ENCODE measurements at places on chromosomes 4 and X.

GRCh38 chr4:45910511-45910910, 213.3 kb downstream of the GABRG1 start:
- no peak for DNase-seq

- DNase-seq, result no peak
Measured at GRCh38 chrX:107626916-107627315, 1.4 kb upstream of the PRPS1 start.

DNA sequence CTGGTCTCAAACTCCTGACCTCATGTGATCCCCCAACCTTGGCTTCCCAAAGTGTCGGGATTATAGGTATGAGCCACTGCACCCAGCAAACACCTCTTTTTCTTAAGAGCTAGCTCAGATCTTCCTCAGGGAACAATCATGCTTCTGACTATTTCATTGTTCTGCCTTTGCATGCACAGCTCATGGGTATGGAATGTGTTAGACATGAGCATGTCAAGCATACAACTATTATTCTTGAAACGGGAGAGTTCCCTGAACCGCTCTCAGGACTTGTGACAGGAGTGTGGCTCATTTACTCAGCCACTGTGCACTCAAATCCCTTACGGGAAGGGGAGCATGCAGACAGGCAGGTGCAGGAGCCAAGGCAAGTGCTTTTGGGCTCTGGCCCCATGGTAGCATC, 231.7 kb upstream of the TAPT1 start:
- no peak for DNase-seq

GRCh38 chr4:169745291-169745690, 12.5 kb downstream of the HPF1 start:
- DNase-seq, result no peak

GRCh38 chr4:76606645-76607265, 171.7 kb downstream of the SHROOM3 start:
- no peak for DNase-seq

GRCh38 chr4:123546573-123547060, 150.0 kb downstream of the SPRY1 start:
- DNase-seq, result no peak

- DNase-seq, result no peak
Measured at GRCh38 chr4:183658362-183659028, 490 bp downstream of the RWDD4 start.

DNA sequence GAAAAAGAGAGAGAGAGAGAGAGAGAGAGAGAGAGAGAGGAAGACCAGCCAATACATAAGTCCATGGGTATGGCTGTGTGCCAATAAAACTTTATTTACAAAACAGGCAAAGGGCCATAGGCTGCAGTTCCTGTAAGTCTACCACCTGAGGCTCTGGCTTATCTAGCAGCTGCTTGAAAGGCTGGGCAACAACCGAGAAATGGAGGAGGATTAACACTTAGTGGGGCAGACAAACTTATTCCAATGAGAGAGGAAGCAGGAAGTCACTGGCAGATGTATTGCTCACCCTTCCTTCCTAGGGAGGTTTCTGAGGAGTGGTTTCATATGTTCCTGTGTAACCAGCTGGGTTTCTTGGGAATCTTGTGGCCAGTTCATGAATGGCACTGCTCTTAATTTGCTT, 4.7 kb upstream of the GPR143 start:
- no peak for DNase-seq

DNA sequence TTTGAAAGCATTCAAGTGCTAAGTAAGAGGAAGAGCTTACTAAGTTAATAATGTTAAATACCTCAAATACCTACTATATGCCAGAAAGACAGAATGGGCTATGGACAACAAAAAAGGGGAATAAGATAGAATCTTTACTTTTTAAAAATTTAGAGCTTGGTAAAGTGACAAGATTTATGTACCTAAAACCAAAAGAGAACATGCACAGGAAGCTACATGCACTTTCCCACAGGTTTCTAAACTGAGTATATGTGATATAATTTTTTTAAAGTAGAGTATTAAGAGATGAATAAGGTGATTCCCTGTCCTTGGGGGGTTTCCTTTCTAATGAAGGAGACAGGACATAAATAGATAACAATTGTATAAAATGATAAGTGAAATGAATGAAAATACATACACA, 30.7 kb downstream of the SLC4A4 start:
- no peak for DNase-seq

- no peak for DNase-seq
Measured at GRCh38 chrX:115632455-115632854, 71.5 kb downstream of the PLS3 start.

- no peak for DNase-seq
Measured at GRCh38 chrX:67781132-67781531, 237.3 kb downstream of the AR start.

DNA sequence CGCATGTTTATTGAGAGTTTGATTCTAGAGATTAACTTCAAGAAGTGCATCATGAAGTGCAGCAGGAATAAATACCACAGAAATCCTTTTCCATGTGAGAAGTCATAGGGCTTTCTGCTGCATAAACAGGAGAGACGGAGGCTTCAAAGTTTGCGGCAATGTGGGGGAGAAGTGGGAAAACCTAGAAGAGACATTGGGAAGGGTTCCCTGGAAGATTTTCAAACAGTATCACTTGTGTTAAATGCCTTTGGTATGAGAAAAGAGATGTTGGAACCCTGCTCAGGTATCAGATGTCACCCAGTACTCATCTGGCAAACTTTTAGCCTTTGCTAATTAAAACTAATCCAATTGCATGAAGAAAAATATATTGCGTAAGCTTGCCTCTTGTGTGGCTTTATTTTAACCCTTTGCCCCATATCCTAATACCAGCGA, 15.4 kb downstream of the NHS start:
- DNase-seq, result no peak

GRCh38 chr4:64518600-64518999, 109.3 kb upstream of the TECRL start:
- no peak for DNase-seq

GRCh38 chr4:186606591-186606992, 51.2 kb upstream of the MTNR1A start:
- no peak for DNase-seq

- DNase-seq, result no peak
Measured at GRCh38 chr4:85128246-85129204, 162.0 kb upstream of the WDFY3 start.

Measured in DMS 273 treated with DMSO at 0.1 percent for 48 hours (cell line).